Left ventricle myocardium superior (tissue), 1 donor: ENCODE measurements at places on chromosomes 1 and 21.

- no peak for DNase-seq
These were observed 6.9 kb downstream of the TRAPPC10 start for GRCh38 chr21:44018813-44019567.

DNA sequence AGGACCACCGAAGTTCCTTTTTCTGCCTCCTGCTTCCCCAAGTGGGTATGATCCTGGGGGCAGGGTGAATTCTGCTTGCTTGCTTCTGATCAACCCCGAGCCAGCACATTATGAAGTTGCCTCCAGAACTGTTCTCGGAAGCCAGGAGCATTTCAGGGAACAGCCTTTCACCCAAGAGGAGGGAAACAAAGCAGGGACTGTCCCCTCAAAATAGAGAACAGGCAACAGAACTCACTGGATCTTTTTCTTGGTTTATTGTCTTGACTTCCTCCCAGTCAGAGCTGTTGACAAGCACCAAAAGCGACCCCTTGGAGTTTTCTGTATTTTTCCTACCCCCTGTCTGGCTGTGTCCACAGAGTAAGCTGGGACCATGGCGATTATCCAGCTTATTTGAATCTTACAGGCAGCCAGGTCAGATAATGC lies 258.3 kb upstream of the SGIP1 start:
- DNase-seq = no peak

DNA sequence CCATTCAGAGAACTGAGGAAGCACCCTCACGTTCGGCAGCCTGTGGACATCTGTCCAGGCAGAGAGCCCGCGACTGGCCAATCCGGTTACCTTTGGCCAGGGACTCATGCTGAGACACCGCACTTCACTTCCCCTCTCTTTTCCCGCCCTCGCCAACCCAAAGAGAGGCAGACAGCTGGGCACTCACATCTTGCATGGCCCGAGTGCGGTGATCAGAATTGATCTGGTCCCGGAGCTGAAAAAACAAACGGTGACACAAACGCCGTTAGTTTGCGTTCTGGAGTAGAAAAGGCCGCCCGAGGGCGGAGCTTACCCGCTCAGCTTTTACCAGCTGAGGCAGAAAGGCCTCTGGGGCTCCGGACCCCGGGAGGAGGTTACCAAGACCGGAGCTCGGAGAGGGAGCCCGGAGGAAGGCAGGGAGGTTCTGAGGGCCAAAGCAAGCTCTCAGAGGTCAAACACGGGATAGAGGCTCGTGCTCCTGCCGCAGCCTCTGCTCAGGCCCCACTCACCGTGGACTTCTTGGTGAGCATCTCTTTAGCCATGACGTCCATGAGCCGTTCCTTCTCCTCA lies 376 bp downstream of the SF3A3 start:
- DNase-seq = peak; percentile 48

DNA sequence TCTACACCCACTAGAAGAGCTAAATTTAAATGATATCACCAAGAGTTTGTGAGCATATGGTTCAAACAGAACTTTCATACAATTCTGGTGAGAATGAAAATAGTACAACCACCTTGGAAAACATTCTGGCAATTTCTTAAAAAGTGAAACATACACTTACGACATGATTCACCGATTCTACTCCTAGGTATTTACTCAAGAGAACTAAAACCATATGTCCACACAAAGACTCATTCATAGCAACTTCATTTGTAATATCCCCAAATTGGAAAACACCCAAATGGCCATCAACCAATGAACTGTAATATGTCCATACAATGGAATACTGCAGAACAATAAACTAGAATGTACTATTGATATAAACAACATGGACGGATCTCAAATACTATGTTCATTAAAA lies 51.2 kb upstream of the ADAM30 start:
- no peak for DNase-seq

GRCh38 chr1:52996653-52997052 lies 65.4 kb upstream of the PODN start:
- DNase-seq = no peak

DNA sequence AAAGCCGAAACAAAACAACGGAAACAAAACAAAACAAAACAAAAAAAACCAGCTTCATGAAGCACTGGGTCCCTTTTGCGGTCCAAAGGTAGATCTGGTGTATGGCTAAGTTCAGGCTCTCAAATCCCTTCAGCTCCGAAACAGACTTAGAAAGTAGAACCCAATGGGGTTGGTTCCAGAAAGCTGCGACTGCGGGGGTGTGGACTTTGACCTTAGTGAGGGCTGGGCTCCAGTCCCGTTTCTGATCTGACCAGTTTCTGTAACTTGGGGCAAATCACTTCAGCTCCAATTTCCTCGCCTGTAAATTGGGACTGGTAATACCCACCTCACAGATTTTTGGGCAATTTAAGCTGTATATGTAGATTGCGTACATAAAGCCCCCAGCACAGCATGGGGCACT lies 105.2 kb downstream of the ZSCAN20 start:
- DNase-seq = no peak
